ENCODE measurements at places on chromosomes 2 and 18.

- DNase-seq, result no peak
These were observed 528.6 kb upstream of the ID2 start for GRCh38 chr2:8153258-8153718.

DNA sequence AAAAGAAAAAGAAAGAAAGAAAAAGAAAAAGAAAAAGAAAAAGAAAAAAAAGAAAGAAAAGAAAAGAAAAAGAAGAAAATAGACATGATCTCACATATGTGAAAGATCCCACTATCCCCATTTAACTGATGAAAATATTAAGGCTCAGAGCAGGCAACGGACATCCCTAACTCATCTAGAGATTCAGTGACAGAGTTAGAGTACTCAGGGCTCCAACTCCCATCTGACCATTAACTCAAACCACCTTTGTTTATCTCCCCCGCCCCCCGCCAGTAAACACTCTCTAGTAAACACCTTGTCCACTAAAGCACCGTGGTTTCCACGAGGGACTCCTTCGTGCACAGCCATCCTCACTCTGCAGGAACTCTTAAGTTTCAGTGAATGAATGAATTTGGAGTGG lies 142.9 kb downstream of the TGIF1 start:
- no peak for DNase-seq

DNA sequence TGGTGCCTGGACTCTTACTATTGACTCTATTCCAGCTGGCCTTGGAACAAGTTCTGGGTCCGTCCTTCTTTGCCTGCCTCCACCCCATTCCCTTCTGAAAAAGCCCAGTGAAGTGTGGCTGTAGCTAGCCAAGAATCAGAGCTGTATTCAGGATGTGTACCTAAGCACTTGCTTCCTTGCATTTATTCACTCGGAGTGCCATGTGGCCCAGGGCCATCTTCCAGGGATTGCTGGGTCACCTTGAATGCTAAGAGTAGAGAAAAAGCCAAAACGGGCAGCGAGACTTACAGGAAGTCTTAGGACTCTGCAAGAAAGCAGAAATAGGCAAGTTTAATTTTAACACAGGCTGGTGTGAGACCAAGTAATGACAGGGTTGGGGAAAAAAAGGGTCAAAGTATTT lies 4.1 kb downstream of the ITGA6 start:
- DNase-seq, result no peak

DNA sequence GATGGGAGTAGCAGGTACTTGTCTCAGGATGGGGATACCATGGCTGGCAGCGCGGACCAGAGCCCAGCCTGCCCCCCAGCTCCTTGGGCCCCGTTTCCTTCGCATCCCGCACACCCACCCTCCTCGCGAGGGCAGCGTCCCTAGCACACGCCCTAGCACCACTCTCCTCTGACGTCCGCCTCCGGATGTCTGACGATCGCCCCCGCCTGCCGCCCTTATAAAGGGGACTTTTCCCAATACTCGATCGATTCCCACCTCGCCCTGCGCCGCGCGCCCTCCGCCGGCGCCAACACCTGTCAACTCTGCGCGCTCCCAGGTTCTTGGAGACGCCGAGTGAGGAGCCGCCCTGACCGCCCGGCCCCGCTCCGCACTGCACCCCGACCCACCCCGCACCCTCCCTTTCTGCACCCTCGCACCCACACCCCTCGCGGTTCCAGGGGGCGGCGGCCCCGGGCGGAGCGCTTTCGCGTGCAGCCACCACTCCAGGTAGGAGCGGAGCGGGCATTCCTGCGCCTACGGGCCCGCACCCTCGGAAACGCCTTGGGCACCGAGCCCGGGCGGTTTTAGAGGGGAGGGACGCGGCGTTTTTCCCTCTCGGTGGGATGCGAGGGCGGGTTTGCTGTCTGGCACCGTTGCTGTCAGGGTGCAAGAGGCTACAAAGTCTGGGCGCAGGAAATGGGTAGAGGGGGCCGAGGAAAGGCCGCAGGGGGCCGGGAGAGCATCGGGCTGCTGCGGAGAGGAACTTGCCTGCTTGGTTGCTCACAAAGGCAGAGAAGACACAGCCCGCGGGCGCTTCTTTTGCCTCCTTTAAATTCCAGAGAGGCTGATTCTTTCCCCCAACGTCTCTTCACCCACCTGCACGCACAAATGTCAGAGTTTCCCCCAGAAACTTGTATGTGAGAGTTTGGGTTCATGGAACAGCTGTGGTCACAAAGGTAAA lies at the start of gene SLC5A7:
Gene SLC5A7 (plus strand): TSS at position 247 of the 940 bp plus-strand sequence. CDS start 1,632 bp downstream, outside the sequence.
- no peak for DNase-seq

- no peak for DNase-seq
These were observed 114.7 kb upstream of the RAB6C start for GRCh38 chr2:129864719-129865118.

DNA sequence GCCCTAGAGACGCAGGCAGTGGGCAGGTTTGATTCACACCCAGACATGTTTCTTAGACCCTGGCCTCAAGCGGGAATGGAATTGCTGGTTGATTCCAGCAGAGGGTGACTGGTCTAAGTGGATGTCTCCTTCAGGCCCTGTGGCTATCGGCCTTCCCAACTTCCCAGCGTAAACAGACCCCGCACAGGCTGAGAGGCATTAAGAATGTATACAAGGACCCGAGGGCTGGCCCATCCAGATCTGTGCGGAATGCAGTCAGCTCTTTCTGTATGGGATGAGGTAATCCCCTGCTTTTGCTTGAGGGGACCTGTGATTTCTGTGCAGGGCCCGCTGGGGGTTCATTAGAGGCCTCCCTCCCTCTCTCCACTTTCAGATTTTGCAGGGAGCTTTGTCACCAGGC lies 6.5 kb downstream of the ACKR3 start:
- no peak for DNase-seq

GRCh38 chr2:172284209-172284608 lies 143.2 kb upstream of the ITGA6 start:
- no peak for DNase-seq

GRCh38 chr18:24126155-24126961 lies 12.5 kb upstream of the CABYR start:
- no peak for DNase-seq

DNA sequence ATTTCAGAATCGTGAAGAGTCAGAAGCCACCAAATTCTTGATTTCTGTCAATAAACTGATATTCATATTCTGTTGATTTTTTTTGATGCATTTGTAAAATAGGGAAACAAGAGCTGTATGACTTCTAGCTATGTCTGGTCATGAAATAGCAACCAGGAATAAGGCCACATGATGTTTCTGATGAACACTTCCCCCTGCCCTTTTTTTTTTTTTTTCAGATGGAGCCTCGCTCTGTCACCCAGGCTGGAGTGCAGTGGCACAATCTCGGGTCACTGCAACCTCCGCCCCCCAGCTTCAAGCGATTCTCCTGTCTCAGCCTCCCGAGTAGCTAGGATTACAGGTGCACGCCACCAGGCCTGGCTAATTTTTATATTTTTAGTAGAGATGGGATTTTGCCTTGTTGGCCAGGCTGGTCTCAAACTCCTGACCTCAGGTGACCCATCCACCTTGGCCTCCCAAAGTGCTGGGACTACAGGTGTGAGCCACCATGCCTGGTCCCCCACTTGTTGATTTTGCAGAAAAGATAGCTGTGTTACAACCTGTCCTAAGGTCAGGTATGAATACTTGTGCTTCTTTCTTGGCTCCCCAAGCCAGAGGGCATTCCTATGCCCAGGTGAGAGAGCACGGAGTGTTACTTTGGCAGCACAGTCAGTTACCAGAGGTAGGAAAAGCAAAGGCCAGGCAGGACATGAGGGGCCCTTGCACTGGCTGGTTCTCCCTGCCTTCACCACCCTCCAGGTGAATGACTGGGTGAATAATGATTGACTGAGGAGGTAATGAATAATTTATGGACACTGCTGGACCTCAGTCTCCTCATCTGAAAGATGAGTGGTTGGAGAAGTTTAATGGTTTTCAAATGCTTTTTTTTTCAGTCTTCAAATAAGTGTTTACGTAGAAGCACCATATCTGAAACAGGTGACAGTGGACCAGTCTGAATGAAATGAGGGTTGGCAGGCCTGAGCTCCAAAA lies 39.6 kb downstream of the PAX8 start:
- DNase-seq, result no peak

GRCh38 chr2:86815611-86816010 lies 24.9 kb upstream of the CD8A start:
- no peak for DNase-seq

GRCh38 chr2:52629531-52629930 lies 1138.1 kb upstream of the CHAC2 start:
- no peak for DNase-seq

- DNase-seq, result no peak
These were observed 16.1 kb downstream of the MBP start for GRCh38 chr18:77116201-77117080.

GRCh38 chr2:70916291-70916690 lies 19.4 kb upstream of the ATP6V1B1 start:
- DNase-seq, result no peak

Measured in GM13977 (cell line).